Myocyte (in vitro differentiated cells): ENCODE measurements at places on chromosomes 13 and 19. TPM values are rescaled to one million over a fixed set of nuclear protein-coding genes. Genes with fewer than 3 reads are reported as not detected.

Gene MBOAT7
- 48.5 and 59.6 TPM in 2 replicates for total RNA-seq

Gene F2RL3
- total RNA-seq: not detected in 2 replicates

Gene MUC16
- total RNA-seq: not detected in 2 replicates

Gene SPINT2
- total RNA-seq: 0.11 TPM in 1 of 2 replicates, not detected in the other

Gene PBX4
- 1.1 and 1.8 TPM in 2 replicates for total RNA-seq

Gene MAP4K1
- total RNA-seq: 0.13 and 0.57 TPM in 2 replicates

Gene TINCR
- 0.05 TPM in 1 of 2 replicates, not detected in the other for total RNA-seq

Gene KLK15
- total RNA-seq: not detected in 2 replicates

Gene ZNF792
- 0.96 and 1.2 TPM in 2 replicates for total RNA-seq

Gene ATP1A3
- total RNA-seq: 0.26 and 0.56 TPM in 2 replicates

Gene ZNF99
- not detected in 2 replicates for total RNA-seq

Gene TMEM86B
- 0.73 and 0.83 TPM in 2 replicates for total RNA-seq

Gene TEX101
- not detected in 2 replicates for total RNA-seq

Gene ZNF444
- 34.8 and 38.0 TPM in 2 replicates for total RNA-seq

Gene IGFL1
- total RNA-seq: not detected in 2 replicates

Gene ONECUT3
- not detected in 2 replicates for total RNA-seq

Gene KLK4
- total RNA-seq: not detected in 2 replicates

Gene DAND5
- not detected in 2 replicates for total RNA-seq

Gene CYP2F1
- not detected in 2 replicates for total RNA-seq

Gene IGFL3
- total RNA-seq: not detected in 2 replicates

Gene C19orf73
- total RNA-seq: not detected in 2 replicates

Gene CCNA1
- 0.47 and 1.3 TPM in 2 replicates for total RNA-seq

Gene THOP1
- total RNA-seq: 102 and 142 TPM in 2 replicates

Gene ATP4A
- total RNA-seq: not detected in 2 replicates

Gene ZNF667
- 3.1 and 4.6 TPM in 2 replicates for total RNA-seq

Gene TNNT1
- 4,534 and 4,610 TPM in 2 replicates for total RNA-seq

Gene ARL11
- total RNA-seq: not detected in 2 replicates

Gene HSH2D
- not detected in 2 replicates for total RNA-seq

Gene FXYD3
- total RNA-seq: 0.91 TPM in 1 of 2 replicates, not detected in the other

Gene LILRB1
- total RNA-seq: not detected in 2 replicates

Gene IFNL1
- not detected in 2 replicates for total RNA-seq

Gene LILRA1
- total RNA-seq: not detected in 2 replicates

Gene DZIP1
- 23.0 and 27.9 TPM in 2 replicates for total RNA-seq

Gene ANGPTL4
- 0.57 TPM in 1 of 2 replicates, not detected in the other for total RNA-seq

Gene TJP3
- not detected in 2 replicates for total RNA-seq

Gene FCAR
- not detected in 2 replicates for total RNA-seq

Gene ZNF224
- 11.7 and 19.4 TPM in 2 replicates for total RNA-seq

Gene ZNF486
- total RNA-seq: 0.86 and 1.1 TPM in 2 replicates

Gene FBXO17
- total RNA-seq: 21.5 and 22.1 TPM in 2 replicates

Gene TUBA3C
- not detected in 2 replicates for total RNA-seq

Gene ZNF578
- total RNA-seq: 2.2 and 4.7 TPM in 2 replicates

Gene LRRC8E
- 0.53 and 1.0 TPM in 2 replicates for total RNA-seq

Gene SDHAF1
- 30.2 and 48.0 TPM in 2 replicates for total RNA-seq

Gene CGB5
- not detected in 2 replicates for total RNA-seq

Gene RFPL4AL1
- not detected in 2 replicates for total RNA-seq

Gene ZBTB32
- total RNA-seq: 0.11 TPM in 1 of 2 replicates, not detected in the other

Gene ITPKC
- 14.1 and 15.6 TPM in 2 replicates for total RNA-seq

Gene PRR22
- total RNA-seq: 0.53 and 1.1 TPM in 2 replicates

Gene ATP8B3
- 0.48 and 1.1 TPM in 2 replicates for total RNA-seq

Gene LRRC63
- not detected in 2 replicates for total RNA-seq

Gene ZNF221
- total RNA-seq: 3.8 and 5.5 TPM in 2 replicates

Gene ZNF723
- not detected in 2 replicates for total RNA-seq

Gene FPR1
- total RNA-seq: 0.05 and 0.16 TPM in 2 replicates
